Stimulated activated CD4-positive, alpha-beta T cell treated with anti-CD3 and anti-CD28 coated beads, TNF-alpha, amount 100 ng/mL, for 48 hours (primary cell): ENCODE measurements at places on chromosomes 5 and 9.

DNA sequence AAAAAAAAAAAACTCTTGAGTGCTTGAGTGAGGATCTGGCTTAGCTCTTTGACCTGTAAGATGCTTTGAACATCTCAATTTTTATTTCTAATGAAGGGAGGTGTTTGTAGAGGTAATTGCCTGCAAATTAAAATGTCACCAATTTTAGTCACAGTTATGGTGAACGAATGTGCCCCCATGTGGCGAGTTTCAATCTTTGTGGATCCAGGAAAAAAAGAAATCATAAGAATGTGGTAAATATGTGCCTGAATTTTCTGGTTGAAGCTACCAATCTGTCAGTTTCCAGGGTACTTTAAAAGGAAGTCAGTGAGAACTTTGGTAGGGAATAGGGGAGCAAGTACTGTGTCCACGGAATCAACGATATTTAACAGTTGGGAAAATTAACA lies 1772.4 kb upstream of the CDH9 start:
- DNase-seq = no peak

DNA sequence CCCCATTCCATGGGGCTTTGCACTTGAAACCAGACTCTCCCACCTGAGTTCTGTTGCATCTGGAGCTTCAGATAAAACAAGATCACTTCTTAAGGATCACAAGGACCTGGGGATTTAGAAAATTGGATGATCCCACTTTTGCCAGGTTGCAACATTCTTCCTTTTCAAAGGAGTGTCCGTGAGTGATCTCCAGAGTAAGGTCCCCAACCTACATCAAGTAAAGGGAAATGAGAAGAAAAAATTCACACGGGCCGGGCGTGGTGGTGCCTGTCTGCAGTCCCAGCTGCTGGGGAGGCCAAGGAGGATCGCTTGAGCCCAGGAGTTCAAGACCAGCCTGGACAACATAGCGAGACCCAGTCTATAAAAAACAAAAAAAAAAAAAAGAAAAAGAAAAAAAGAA lies 41.2 kb upstream of the COL5A1 start:
- no peak for DNase-seq

GRCh38 chr5:135952683-135953082 lies 2.1 kb downstream of the LECT2 start:
- DNase-seq = no peak

DNA sequence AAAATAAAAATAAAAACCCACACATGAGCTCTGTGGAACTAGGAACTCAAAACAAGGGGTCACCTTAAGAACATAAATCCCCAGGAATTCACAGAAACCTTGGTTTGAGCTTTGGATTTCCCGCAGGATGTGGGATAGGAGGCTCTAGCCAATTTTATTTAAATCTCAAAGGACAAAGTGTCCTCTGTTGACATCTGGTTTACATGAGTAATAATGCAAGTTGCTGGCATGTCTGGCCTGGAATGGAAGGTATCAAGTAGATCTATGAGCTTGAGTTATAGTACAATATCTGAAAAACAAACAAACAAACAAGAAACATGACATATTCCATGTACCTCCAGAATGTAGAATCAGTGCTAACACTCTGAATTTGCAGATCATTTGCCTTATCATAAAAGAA lies 94.2 kb upstream of the SLIT3 start:
- no peak for DNase-seq

GRCh38 chr5:55897905-55898304 lies 46.7 kb downstream of the IL31RA start:
- peak; percentile 14 for DNase-seq

DNA sequence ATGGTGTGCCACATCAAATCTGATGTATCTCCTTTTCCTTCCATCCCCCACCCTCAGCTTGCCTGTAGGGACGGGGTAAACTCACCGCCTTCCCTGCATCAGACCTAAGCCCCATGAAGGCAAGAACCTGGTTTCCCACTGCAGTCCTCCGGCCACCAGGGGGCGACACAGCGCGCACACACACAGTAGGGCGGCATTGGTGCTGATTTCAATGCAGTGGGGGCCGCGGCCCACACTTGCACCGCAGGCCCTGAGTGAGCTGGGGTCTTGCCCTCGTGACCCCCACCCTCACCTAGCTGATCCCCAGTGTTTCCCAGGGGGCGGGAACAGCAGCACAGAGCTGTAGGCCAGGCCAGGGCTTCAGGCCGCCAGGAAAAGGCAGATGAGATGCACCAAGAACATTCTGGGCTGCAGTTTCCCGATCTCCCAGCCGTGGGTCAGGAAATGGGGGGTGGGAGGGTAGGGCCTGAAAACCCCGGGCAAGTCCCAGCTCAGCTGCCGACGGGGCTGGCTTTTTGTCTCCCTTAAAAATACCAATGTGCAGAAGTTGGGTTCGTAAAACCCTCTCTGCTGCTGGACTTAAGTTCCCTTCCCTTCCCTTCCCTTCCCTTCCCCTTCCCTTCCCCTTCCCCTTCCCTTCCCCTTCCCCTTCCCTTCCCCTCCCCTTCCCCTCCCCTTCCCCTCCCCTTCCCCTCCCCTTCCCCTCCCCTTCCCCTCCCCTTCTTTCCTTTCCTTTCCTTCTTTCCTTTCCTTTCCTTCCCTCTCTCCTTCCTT lies 19.5 kb downstream of the FAM163B start:
- DNase-seq = peak; percentile 24

DNA sequence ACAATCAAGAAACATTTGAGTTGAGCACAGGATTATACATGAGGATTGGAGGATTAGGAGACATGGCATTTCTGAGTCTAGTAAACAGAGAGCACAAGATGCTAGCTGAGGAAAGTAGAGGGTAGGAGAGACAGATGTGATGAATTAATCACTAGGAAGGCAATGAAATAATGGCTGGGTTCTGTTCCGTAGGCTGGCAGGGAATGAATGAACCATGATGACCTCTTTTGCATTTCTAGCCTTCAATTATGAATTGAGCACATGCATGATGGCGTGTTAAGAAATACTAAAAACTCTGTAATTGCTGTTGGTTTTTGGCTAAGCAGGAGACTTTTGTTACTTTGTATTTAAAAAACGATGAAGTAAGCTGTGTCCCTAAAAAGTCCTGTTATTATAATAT lies 420.0 kb upstream of the TLE4 start:
- DNase-seq = no peak

GRCh38 chr9:2939368-2939767 lies 95.5 kb upstream of the PUM3 start:
- DNase-seq = no peak

DNA sequence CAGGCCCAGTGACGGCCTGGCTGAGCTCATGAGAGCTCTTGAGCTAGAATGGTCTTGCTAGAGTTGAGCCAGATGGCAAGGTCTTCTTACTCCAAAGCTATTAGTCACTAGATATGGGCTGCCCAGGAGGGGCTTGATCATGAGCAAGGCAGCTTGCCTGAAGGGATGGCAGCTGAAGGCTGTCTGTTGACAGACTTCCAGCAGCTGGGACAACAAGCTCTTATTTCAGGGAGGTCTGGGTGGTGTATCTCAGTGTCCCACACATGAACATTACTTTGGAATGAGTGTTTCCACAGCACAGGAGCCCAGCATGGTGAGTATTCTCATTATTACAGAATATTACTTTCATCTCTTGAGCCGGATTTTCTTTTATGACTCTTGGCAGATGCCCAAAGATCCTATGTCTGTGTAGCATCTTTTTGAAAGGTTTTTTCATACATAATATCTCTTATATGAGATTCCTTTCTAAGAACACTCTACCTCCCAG lies 414.1 kb downstream of the ARHGEF28 start:
- DNase-seq = no peak

- no peak for DNase-seq
These were observed 76.6 kb upstream of the PAM start for GRCh38 chr5:102678267-102679058.

GRCh38 chr9:136852664-136853595 lies 784 bp downstream of the MAMDC4 start:
- DNase-seq = no peak

DNA sequence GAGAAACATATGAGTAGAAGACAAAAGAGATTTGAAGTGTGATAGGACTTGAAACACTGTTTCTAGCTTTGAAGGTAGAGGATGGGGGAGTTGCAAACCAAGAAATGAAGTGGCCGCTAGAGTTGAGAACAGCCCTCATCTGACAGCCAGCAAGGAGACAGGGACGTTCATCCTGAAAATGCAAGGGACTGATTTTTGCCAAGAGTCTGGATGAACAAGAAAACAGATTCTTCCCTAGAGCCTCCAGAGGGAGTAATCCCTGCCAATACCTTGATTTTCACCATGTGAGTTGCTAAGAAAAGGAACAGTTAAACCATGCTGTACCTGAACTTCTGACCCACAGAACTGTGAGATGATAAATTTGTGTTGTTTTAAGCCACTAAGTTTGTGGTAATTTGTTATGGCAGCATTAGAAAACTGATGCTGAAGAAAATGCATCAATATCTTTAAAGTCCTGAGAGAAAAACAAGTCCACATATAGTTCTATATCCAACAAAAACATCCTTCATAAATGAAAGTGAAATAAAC lies 154.0 kb upstream of the ADAMTSL1 start:
- no peak for DNase-seq

DNA sequence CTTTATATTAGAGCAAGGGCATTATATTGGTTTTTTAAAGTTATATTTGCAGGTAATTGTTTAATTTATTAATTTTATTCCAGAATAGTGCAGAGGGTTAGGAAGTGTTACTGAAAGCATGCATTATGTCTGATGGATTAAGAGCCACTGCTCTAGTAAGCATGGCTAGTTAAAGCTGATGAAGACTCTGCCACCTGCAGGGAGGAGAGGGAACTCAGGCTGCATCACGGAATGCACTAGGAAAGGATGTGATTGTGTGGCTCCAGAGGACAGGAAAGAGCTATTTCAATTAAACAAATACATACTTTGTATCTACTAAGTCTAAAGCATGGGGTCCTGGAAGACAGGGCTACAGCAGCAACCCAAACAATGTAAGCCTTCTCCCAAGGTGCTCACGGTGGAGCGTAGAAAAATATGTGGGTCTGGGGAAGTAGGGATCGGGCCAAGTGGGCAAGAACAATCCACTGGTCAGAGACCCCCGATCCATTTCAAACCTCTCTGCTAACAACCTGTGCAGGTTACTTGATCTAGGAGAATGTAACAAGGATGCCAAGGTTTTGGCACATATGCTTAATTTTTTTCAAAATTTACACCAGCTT lies 15.3 kb upstream of the GRXCR2 start:
- DNase-seq = no peak

DNA sequence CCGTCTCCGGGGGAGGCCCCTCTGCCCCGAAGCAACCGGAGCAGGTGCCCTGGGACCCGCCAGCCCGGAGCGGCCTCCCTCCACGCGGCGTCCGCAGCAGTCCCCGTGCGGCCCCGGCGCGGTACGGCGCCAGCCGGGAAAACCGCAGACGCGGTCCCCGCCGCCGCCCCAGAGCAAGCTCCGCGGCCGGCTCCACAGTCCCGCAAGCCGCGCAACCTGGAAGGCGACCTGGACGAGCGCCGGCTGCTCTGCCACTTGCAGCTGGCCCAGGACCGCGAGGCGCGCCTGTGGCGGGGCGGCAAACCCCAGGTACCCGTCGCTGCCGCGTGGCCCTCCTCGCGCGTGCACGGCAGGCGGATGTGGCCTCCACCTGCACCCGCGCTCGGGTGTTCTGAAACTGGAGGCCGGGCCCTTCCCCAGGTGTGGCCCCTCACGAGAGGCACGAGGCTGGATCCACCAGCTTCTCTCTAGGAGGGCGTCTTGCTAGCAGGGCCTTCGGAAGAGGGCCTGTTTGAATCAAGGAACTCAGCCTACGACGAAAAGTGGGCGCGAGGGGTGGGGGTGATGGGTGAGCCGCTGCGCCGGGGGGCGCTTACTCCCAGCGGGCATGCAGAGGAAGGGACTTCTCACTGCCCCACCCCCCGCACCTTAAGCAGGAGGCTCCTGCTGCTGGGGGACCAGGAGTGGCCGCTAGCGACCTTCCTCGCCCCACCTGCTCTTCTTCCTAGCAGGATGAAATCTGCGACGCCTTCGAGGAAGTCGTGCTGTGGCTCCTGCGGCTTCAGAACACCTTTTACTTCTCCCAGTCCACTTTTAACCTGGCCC lies 602 bp downstream of the CCNI2 start:
- DNase-seq = no peak

GRCh38 chr9:129923589-129923988 lies 88.3 kb downstream of the USP20 start:
- no peak for DNase-seq

GRCh38 chr5:5652181-5652580 lies 229.7 kb downstream of the ICE1 start:
- no peak for DNase-seq

DNA sequence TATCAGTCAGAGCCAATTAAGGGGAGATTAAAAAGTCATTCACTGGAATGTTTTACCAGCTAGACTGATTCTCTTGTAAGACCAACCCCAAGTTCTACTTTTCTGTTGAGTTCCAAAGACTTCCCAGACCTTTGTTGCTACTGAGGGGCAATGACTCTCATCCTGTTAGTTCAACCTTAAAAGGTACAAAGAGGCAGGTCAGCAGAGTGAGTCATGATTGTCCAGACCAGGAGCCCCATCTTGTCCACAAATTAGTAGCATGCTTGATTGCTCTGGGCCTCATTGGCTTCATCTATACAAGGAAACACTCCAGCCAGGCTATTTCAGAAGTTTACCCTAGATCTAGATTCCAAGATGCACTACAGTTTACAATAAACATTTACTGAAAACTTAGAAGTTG lies 79.9 kb upstream of the IL7R start:
- DNase-seq = no peak

GRCh38 chr5:159819591-159820411 lies 96.5 kb upstream of the ADRA1B start:
- no peak for DNase-seq

DNA sequence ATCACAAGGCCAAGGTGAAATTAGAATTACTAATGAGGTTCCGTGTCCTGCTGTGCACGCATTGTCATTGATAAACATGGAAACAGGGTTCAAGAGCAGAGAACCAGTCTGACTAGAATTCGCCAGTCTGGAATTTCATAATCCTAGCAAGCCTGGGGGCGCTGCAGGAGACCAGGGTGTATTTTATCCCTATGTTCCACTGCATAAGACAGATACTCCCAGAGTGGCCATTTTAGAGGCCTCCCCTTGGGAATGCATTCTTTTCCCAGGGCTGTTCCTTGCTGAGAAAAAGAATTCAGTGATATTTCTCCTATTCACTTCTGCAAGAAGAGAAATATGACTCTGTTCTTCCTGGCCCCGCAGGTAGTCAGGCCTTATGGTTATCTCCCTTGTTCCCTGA lies 1387.7 kb downstream of the MAT2B start:
- no peak for DNase-seq

DNA sequence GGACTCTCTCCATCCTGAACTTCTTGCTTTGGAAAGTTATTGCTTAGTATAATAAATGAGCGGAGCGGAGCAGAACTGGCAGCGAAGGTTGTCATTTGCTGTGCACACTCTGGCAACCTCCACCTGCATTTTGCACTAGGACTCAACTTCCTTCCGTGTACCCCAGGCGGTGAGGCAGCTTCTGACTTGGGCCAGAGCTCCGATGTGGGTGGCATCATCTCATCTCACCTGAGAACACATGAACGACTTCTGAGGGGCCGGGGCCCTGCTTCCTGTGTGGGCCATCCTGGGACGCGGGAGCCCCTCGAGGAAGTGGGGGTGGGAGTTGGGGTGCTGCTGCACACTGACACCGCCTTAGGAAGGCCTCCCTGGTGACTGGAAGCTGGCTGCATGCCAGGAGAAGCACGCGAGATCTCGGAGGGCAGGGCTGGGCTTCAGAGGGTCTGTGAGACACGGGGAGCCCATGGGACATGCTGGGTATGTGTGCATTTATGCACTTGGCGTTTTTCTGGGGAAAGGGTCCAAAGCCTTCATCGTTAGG lies 56.5 kb upstream of the COL5A1 start:
- no peak for DNase-seq
